HAP-1 (cell line): ENCODE measurements at places on chromosomes 6 and 20.

GRCh38 chr20:62678553-62678952 lies 30.1 kb upstream of the NTSR1 start:
- no peak for DNase-seq

DNA sequence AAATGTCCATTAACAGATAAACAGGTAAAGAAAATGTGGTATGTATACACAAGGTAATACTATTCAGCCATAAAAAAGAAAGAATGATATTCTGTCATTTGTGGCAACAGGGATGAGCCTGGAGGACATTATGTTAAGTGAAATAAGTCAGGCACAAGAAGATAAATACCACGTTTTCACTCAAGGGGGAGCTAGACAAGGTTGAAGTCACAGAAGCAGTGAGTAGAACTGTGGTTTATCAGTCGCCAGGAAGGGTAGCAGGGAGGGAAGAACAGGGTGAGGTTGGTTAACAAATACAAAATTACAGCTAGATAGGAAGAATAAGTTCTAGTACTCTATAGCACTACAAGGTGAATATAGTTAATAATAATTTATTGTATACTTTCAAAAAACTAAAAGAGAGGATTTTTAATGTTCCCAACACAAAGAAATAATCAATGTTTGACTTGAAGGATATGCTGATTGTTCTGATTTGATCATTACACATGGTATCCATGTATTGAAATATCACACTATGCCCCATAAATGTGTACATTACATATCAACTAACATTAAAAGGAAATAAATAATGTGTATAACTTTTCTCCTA lies 21.1 kb downstream of the RTN4IP1 start:
- peak; percentile 46 for DNase-seq

- DNase-seq = no peak
These were observed 144.6 kb upstream of the RNF24 start for GRCh38 chr20:4159765-4160490.

GRCh38 chr6:89997456-89998445 lies 103.5 kb downstream of the GJA10 start:
- DNase-seq = no peak

- no peak for DNase-seq
These were observed 12.9 kb upstream of the NTSR1 start for GRCh38 chr20:62695448-62696414.

DNA sequence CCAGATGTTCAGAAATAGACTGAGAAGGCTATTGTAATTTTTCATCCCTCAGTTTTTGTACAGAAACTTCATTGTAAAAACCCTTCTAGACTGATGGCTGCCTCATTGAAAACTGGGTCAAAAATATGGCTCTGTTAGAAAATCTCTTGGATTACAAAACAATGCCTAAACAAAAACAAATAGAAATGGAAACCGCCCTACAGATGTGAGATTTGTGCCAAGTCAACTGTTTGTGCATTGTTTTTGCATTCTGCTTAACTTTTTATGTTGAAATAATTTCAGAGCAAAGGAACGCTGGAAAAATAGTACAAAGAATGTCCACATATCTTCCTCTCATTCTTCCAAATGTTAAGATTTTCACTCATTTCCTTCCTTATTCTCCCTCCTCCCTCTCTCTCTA lies 425.1 kb downstream of the FOXA2 start:
- DNase-seq = no peak

- no peak for DNase-seq
These were observed 37.6 kb upstream of the EPB41L1 start for GRCh38 chr20:36116807-36117441.

- DNase-seq = no peak
These were observed 291.1 kb downstream of the DOK5 start for GRCh38 chr20:54766483-54766882.

DNA sequence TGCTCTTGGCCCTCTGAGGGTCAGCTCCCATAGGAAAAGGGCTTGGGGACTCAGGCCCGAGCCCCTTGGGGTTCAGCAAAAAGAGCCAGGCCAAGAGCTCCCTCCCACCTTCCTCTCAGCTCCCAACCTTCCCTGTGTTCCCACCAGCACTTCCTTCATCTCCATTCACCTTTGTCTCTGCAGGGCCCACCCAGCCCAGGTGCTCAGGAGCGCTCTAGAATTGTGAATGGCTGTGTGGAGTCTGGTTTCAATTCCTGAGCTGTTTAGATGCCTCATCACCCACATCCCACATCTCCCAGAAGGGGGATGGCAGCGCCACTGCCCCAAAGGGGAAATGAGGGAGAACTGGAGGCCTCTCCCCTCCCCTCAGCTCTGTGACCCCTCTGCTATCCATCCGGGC lies 7.7 kb downstream of the GRM4 start:
- no peak for DNase-seq
